ENCODE measurements at places on chromosomes 5 and 9.

DNA sequence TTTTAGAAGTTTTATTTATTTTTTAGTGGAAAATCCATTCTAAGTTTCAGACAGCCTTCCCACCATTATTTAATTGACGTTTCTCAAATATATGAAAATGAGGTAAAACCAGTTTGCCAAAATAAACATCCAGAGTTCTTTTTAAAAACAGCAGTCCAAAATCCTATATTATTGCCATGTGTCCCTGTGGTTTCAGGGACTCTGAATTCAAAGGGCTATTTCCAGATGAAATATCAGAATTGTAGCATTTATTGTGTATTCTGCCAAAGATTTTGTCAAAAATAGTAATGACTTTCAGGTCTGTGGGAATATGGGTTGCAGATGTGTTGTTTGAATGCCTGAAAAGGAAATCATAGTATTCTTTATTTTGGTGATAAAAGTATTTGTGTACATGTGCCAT, 41.6 kb downstream of the XRCC4 start:
- DNase-seq, result no peak

GRCh38 chr5:137265457-137265856, 233.7 kb downstream of the SPOCK1 start:
- DNase-seq, result no peak

DNA sequence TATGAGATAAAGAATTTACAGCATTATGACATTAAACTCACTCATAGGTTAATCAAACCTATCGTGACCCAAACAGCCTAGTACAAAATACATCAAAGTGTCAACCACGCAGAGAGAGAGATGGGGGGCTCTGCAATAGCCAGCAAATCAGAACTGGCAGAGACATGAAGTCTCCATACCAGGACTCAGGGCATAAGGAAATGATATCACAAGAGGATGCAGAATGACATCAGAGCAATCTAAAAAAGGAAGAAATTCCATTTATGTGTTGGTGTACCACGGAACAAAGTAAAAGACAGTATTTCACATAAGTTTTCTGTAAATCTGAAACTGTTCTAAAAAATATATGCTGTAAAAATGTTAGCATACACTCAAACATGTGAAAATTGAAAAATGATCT, 24.6 kb downstream of the BICD2 start:
- DNase-seq, result no peak

DNA sequence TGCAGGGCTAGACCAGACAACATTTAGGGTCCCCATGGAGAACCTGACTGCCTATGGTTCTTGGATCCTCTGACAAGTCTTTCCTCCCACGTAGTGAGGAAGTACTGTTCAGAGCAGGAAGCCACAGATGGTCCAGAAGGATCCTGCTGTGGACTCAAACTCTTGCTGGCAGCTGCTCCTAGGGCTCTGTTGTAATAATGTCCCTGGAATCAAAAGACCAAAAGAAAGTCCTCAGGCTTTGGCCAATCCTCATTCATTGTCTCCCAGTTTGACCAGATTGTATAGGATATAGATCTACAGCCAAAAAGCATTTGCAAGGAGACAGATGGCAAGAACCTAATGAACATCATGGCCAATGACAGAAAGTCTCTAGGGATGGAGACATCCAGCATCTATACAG, 53.9 kb downstream of the SEMA6A start:
- DNase-seq, result no peak

DNA sequence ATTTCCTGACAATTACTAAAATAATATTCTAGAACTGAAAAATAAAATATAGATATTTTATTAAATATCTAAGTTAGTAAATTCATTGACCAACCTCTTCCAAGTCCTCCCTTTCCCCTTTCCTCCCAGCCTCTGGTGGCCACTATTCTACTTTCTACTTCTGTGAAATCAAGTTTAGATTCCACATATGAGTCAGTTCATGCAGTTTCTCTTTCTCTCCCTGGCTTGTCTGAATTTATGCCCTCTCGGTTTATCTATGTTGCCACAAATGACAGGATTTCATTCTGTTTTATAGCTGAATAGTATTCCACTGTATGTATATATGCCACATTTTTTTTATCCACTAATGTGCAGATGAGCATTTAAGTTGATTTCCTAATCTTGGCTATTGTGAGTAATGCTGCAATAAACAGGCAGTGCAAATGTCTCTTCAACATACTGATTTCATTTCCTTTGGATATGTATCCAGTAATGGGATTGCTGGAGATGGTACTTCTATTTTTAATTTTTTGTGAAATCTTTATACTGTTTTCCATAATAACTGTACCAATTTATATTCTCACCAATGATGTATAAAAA, 52.3 kb downstream of the WDR36 start:
- DNase-seq, result no peak

DNA sequence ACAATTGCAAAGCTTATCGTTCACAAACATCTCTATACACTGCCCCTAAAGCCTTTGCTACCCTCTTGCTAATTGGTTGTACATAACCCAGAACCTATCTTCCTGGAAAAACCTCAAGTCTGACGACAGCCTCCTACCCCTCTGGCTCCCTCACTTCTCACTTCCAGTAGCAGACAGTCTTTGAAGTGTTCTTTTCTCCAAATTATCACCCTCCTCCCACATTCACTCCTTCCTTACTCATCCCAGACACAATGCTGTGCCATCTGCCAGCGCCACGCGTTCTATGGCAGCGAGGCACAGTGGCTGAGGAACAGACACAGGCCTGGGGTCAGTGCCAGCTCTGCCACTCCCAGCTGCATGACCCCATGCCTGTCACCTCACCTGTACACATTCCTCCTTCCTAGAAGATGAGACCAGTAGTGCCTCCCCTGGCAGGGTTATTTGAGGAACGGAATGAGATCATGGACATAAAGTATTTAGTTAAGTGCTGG, 27.7 kb downstream of the CLTA start:
- no peak for DNase-seq

DNA sequence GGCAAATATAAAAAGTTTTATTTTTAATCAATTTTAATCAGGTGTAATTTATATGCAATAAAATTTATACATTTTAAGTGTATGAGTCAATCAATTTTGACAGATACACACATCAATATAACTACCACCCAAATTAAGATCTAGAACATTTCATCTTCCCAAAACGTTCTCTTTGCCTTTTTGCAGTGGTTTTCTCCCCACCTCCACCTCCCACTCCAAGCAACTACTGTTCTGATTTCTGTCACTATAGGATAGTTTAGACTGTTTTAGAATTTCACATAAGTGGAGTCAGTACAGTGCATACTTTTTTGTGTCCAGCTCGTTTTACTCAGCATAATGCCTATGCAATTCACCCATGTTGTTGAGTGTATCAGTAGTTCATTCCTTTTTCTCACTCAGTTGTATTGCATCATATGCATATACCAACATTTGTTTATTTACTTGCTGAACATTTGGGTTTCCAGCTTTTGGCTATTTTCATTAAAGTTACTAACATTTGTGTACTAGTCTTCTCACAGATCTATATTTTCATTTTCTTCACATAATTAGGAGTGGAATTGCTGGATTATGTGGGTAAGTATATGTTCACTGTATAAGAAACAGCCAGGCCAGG, 52.2 kb upstream of the DHFR start:
- DNase-seq, result no peak

GRCh38 chr5:41636605-41637004, 126.2 kb upstream of the PLCXD3 start:
- no peak for DNase-seq

DNA sequence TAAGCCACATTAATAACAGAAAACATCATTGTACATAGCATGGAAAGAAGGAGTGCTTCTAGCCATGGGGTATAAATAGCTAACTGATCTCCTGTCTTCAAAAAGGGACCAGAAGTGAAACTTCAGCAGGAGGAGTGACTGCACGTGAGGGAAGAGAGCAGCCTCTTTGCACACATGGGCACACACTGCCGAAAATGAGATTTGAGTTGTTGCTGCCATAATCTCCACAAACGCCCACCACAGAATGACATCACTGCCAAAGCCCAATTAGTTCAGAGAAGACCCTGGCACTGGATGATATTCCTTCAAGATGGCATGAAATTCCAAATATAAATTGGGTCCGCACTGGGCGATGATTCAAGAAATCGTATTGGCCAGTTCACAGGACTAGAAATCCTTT, 238.9 kb upstream of the NR4A3 start:
- DNase-seq, result no peak

DNA sequence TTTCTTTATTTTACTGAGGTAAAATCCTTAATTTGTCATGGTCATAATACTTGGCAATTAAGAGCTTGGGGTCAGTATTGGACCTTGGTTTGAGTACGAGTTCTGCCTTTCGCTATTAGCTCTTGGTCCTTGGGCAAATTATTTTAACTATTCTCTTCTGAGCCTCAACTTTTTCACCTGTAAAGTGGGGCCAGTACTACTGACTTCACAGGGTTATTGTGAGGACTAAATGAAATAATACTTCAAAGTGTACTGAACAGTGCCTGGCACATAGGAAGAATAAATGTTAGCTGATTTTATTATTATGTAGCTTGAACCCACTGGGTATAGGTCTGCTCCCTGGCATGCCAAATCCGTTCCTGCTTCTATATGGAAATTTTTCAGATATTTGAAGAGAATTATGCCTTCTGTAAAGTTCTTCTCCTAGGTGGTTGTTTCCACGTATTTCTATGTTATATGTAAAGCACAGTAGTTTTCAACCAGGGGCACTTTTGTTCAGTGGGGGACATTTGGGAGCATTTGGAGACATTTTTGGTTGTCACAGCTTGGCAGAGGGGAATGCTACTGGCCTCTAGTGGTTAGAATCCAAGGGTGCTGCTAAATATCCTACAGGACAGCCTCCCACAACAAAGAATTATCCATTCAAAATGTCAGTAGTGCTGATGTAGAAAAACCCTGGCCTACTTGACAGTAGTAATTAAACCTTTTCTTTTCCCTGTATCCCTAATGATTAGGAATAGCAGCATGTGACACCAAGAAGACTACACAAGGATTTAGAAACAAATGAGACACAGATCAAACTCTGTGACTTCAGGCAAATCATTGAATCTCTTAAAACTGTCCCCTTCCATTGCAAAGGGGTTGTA, 4.5 kb downstream of the RCL1 start:
- no peak for DNase-seq

- peak; percentile 34 for DNase-seq
Observed at GRCh38 chr9:72363908-72364678, 915 bp downstream of the ZFAND5 start.

DNA sequence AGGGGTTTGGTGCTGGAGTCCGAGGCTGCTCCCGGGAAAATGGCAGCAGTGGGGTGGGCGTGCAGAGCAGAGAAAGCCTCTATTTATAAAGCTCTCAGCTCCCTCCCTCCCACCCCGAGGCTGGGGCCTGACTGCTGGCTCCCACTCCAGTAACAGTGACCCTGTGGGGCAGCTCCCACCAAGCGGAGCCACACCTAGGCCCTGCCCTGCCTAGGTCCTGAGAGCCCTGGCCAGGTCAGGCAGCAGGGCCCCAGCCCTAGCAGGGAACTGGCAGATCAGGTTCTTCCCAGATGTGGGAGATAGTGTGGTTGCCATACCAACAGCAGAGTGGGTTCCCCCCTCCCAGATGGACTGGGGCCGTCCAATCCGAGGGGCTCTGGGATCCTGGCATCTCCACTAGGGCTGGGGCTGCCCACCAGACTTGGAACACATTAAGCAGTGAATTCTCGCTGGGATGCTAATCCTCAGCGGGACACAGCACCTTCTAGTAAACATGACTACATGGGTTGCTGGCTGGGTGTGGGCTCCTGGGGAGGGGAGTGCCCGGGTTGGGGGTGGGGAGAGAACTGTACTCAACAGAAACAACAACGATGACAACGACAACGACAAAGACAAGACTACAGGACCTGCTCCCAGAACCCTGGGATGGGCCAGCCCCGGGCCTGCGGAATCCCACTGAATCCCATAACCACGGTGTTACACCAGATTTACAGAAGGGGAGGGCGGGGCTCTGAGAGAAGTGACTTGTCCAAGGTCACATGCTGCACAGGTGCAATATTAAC, 1.5 kb downstream of the SH3GLB2 start:
- DNase-seq, result no peak

GRCh38 chr5:122608222-122608621, 166.7 kb upstream of the SNX2 start:
- DNase-seq, result no peak

DNA sequence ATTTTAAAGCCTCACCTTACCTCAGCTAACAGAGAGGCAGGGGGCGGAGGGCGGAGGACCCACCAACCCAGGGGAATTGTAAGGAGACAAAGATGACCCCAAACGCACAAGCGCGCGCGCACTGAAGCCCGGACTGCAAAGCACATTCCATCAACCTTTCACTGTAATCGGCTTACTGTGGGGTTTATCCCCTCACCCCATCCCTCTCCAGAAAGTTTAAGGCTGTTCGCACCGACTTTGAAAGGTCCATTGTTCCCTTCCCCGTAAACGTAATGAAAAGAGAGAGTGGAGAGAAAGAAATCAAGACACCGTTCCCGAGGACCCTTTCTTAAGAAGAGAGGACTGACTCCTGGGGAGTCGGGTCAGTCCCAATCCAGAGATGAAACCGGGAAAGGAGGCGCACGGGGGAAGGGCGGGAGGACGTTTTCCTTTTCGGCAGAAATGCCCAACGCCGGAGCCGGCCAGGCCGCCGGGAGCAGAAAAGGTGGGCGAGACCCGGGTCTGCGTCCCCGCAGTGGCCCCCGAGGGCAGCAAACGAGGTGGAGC, 464 bp downstream of the CEMIP2 start:
- DNase-seq, result no peak

DNA sequence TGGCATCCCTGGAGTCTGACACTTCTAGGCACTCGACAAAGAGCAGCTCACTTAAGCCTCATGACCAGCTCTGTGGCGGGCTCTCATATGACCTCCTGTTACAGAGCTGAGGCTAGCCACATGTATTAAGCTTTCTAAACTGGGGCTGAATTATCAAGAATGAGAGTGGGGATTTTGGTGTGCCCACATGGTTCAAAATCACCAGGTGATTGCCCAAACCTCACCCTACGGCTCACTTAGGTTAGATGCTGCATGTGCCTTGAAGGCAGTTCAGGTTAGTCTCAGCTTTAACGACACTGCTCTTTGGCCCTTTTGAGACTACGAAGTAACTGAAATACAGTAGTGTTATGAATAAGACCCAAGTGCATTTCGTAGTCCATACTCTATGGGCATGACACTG, 39.4 kb upstream of the SMIM32 start:
- no peak for DNase-seq

DNA sequence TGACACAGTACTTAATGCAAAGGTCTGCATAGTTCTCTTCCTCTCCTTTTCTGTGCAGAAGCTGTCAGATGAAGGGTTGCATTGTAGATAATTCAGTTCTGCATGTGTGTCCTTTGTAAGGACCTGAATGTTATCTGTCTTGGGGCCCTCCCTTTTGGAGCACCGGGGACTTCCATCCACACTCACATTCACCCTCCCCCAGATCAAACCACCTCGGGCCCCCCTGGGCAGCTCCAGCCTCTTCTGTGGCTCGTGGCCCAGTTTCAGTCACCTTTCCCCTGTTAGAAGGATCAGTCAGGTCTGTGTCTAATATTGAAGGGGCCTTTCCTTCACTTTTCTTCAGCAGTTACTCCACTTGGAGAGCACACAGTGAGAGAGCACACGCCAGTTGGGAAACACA, 11.0 kb downstream of the DMRT1 start:
- DNase-seq, result no peak

GRCh38 chr5:174047472-174048099, 2.1 kb downstream of the NSG2 start:
- DNase-seq, result no peak

All from stimulated activated CD8-positive, alpha-beta memory T cell treated with anti-CD3 and anti-CD28 coated beads, Interleukin-15, amount 100 ng/mL, for 1 hour (primary cell).